ENCODE measurements at places on chromosomes 7 and 10.

DNA sequence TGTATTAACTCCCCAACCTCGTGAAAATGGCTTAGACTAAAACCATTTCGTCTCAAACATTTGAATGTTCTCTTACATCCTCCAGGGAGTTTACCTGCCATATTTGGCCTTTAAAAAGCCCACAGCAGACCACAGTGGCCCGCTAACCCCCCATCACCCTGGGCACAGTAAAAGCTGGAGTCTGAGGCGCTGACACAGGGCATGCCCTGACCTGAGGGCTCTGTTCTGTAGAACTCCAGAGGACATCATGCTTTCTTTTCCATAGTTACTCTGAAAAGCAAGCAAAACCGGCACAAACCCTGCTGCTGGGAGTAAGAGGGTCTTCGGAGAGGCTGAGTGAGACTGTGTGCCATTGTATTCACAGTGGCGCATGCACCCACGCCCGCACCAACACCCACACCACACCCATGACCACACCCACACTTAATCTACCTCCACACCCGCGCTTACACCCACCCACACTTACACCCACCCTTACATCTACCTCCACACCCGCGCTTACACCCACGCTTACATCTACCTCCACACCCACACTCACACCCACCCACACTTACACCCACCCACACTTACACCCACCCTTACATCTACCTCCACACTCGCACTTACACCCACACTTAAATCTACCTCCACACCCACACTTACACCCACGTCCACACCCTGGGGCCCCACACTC, 32.1 kb downstream of the LRRC27 start:
- no peak for DNase-seq

DNA sequence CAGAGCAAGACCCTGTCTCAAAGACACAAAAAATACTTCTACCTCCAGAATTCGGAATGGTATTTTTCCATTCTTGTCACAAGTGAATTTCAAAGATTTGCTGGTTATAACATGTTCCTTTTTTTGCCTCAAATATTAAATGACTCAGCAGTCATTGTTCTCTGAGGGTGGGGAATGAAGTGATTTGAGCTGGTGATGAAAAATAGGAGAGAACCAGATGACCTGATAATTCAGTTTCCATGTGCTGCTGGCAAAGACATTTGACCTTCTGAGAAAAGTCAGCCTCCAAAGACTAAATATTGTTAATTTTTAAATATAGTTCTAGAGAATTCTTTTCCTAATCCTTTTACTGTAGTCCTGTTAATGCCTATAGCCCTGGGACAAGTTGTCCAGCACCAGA, 78.9 kb downstream of the CACNB2 start:
- DNase-seq: no peak

GRCh38 chr7:74187915-74188675, 13.9 kb downstream of the EIF4H start:
- no peak for DNase-seq

DNA sequence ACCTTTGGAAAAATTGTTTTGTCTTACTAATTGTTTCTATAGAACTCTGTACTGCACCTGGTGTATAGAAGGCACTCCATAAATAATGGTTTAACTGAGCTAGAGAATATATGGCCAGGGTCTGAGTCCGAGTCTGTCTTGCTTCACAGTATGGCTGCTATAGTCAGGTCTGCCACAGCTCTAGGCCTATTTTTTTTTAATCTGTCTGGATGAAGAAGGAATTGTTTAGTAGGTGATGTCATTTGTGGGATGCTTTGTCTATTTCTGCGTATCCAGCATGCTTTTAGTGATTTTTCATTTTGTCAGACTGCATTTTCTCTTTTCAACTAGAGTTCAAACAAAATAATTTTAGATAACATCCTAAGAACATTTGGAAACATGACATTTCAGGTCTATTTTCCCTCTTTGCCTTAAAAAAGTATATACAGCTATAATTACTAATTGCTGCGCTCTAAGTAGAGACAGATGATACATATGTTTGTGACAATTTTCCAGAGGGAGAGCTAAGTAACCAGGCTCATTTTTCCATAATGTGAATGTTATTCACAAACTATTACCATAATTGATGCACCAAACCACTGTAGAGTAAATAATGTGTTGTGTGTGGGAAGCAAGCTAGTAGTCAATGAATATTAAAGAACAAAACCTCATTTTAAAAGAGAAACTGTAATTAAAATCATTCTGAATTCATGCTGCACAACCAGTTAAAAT, 361.7 kb downstream of the AUTS2 start:
- no peak for DNase-seq

- no peak for DNase-seq
These were observed 28.9 kb downstream of the TARP start for GRCh38 chr7:38244516-38244915.

DNA sequence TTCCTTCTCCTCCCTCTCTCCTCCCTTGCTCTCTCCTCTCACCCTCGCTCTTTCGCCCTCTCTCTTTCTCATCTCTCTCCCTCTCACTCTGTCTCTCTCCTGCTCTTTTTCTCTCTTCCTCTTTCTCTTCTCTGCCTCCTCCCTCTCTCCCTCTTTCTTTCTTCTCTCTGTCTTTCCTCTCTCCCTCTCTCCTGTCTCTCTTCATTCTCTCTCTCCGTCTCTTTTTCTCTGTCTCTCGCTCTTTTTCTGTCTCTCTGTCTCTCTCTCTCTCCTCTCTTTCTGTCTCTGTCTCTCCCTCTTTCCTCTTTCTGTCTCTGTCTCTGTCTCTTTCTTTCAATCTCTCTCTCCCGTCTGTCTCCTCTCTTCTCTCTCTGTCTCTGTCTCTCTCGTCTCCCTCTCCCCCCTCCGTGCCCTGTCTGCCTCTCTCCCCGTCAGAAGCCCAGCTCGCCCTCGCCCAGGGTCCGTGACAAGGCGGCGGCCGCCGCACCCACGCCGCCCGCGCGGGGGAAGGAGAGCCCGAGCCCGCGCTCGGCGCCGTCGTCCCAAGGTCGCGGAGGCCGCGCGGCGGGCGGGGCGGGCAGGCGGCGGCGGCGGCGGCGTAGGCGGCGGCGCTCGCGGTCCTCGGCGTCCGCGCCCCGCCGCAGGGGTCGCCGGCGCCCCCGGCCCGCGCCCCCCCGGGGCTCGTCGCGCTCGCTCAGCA, 21.3 kb upstream of the HSPB1 start:
- no peak for DNase-seq

DNA sequence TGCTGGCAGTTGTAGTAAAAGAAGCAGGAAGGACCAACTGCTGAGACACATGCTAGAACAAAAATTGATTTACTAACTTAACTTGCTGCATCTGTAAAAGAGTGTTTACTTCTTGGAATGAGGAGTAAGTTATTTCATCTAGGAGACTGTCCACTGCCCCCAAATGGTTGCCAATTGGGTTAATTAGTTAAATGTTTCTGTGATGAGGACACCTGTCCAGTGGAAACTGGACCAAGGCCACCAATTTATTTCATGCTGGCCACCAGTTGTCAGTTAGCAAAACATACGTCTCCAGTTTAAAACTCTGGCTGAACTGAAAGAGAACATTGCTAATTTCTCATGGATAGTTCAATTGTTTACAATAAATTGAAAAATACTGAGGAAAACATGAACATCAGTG, 191.7 kb downstream of the PPP1R9A start:
- no peak for DNase-seq

GRCh38 chr7:48414011-48414732, 242.9 kb downstream of the ABCA13 start:
- no peak for DNase-seq

DNA sequence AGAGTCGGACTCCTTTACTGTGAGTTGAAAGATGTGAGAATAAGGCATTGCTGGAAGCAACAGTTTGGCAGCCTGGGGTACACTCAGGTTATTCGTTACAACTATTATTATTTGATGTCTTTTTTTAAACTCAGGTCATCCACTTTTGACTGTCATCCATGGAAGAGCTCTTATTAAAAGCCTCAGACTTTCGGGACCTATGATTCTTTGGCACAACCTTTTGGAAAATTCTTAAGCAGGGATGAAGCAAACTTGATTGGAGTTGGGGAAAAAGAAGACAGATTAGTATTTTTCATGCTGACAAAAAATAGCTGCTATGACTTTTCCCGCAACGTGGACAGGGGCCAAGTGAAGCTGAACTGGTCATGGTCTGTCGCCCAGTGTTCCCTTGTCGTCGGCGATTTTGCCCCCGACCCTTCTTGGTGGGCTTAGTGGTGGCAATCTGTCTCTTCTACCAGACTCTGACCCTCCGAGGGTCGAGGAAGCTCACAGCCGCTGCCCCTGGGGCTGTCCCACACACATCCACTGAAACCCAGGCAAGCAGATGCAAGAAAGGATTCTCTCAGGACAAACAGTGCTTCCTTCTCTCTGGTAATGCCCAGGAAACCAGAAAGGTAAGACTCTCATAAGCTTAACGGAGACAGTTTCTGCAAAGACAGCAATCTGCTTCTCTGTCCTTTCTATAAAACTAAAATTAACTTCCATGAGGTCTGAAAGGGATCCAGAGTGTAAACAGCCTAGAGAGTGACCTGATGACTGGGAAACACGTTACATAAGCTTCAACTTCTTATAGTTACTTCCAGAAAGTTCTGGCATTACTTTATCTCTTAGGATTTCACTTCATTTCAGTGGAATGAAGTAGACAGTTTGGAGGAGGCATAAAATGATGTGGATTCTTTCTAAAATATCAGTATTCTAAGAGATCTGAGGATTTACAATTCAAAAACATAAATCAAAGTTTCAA, 1.0 kb downstream of the CPED1 start:
- no peak for DNase-seq

DNA sequence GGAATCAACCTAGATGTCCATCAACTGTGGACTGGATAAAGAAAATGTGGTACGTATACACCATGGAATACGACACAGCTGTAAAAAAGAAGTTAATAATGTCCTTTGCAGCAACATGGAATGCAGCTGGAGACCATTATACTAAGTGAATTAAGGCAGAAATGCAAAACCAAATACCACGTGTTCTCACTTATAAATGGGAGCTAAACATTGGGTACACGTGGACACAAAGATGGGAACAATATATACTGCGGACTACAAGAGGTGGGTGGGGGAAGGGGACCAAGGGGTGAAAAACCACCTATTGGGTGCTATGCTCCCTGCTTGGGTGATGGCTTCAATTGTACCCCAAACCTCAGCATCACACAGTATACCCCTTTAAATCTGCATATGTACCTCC, 385.5 kb downstream of the SORCS3 start:
- DNase-seq: no peak

DNA sequence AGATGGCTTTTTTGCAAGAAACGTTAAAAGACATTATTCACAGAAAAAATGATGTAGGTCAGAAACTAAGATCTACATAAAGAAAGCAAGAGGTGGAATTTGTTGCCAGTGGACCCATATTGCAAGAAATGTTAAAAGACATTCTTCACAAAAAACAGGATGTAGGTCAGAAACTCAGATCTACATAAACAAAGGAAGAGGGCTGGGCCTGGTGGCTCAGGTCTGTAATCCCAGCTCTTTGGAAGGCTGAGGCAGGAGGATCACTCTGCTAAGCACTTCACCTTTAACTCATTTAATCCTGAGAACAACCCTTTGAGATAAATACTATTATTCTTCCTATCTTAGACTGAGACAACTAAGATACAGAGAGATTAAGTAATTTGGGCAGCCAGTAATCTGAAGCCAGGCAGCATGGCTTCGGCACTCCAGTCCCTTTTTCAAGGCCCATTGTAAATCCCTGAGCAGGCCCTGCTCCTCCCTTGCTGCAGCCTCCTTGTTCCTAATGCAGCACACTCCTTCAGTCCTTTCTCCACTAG, 11.6 kb downstream of the ZFAND4 start:
- DNase-seq: no peak

GRCh38 chr10:35339942-35340341, 3.6 kb downstream of the CCNY start:
- DNase-seq: no peak

DNA sequence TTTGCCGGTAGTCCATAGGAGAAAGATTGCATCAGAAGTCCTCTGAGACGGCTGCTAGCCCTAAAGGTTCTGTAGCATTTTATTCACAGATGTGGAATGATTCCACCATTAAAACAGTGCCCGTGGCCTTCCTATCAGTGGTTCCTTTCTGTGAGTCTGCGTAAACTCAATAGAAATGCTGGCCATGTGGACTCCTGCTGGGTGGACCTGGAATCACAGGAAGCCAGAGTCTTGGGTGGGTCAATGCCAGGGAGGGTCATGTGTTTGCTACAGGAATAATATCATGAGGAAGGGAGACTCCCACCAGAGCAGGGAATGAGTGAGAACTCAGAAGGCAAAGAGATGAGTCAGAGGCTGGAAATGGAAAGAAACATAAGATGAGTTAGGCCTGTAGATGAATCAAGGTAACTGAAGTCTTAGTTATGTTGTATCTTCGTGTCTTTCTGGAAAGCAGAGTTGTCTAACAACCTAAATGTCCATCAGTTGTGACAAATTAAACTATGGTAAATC, 410.4 kb upstream of the AUTS2 start:
- no peak for DNase-seq

GRCh38 chr7:151306860-151307259, 34.8 kb upstream of the NUB1 start:
- no peak for DNase-seq
